ENCODE measurements at places on chromosomes 3 and 15.

DNA sequence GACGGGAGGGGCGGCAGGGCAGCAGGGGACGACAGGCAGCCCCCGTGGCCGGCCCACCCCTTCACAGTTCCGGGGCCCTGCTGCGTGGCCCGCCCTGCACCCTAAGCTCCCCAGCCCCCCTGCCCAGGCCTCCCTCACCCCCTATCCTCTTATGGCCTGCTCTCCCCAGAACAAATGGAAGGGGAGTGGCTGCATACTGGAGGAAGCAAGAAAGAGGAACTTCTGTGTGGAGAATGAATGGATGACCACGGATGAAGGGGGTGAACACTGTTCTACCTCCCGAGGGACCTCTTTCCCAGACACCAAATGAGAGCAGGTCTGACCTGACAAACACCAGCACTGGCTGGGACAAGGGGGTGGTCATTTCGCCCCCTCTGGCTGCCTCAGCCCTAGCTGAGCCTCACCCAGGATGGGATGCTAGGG, 25.0 kb downstream of the SEC61A1 start:
- ATAC-seq, result peak; percentile 1

DNA sequence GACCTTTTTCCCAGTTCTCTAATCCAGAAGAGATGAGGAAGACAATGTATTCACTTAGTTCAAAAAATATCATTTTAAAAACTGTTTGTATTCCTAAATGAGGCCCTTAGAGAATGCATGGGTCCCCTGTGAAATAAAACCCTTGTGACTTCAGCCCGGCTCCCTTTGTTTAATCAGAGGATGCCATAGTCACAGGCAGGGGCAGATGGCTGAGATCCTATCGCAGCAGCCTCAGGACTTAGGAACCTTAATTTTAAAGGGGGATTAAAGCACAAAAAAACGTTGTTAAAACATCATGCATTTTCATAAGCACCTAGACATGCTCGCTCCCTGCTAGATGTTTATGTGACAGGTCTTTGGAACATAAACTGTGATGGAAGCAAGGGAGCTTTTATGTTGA, 176.6 kb downstream of the IL20RB start:
- no peak for ATAC-seq

DNA sequence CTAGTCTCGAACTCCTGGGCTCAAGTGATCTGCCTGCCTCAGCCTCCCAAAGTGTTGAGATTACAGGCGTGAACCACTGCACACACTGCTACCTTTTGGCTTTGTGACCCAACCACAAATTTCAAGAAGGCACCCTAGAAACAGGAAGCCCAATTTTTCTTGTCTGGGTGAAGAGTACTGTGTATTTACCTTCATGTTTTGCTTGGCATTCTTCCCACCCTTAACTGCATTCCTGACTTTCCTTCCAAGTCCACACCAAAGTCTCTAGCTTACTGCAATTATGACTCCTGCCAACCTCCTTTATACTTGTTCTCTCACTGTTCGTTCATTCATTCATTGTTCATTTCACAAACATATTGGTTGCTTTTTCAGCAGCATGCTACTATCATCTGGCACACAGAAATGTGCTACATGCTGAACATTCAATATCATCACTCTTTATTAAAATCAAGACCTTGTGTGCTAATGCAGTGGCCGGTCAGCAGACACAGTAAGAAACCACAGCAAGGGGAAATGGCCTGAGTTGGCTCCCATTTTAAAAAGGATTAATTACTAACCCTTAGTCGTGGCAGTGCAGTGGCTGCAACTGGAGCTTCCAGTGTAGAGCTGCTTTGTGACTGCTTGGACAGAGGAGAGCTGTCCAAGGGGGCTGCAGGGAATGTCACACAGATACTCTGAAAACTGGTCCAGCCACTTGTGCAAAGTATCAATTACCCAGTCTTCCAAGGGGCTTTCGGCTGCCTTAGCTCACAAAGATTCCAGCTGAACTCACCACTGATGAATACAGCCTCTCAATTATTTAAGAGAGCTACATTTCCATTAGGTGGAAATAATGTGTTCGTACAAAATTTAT, 94.0 kb downstream of the ETFA start:
- no peak for ATAC-seq

GRCh38 chr15:38721568-38721945, 156.9 kb upstream of the RASGRP1 start:
- no peak for ATAC-seq

GRCh38 chr3:113105093-113105449, 106.3 kb upstream of the BOC start:
- ATAC-seq, result no peak

DNA sequence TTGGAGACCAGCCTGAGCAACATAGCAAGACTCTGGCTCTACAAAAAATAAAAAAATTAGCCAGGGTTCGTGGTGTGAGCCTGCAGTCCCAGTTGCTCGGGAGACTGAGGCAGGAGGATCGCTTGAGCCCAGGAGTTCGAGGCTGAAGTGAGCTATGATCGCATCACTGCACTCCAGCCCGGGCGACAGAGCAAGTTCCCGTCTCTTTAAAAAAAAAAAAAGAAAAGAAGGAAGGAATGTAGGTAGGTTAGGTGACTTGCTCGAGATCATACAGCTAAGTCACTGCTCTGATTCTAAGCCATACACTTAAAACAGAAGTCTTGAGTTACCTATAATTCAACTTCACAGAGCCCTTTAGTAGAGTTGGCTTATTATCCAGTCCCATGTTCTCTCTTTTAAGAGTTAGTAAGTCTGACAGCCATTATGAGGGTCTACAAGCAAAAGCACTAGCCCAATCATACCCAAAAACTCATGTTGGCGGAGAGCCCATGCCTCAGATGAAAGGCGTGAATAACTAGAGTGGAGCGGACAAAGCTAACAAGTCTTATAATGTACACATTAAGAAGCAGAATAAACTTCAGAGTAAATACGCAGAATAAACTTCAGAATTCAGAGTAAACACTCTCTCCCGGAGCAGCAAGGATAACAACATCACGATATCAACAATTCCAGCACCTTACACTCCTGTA, 768 bp downstream of the AAGAB start:
- no peak for ATAC-seq

DNA sequence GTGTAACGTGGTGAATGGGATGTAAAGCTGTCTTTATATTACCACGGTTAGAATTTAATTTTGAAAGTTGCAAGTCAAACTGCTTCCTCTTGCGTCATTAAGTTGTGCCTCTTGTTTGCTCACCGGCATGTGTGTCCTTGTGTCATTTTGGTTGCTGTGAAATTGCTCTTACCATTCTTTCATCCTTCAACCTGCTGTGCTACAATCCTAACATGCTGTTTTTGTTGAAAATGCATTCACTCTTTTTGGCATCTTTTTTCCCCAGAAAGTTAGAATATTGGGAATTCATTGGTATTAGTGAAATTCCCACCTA, 164.7 kb downstream of the PGPEP1L start:
- no peak for ATAC-seq

DNA sequence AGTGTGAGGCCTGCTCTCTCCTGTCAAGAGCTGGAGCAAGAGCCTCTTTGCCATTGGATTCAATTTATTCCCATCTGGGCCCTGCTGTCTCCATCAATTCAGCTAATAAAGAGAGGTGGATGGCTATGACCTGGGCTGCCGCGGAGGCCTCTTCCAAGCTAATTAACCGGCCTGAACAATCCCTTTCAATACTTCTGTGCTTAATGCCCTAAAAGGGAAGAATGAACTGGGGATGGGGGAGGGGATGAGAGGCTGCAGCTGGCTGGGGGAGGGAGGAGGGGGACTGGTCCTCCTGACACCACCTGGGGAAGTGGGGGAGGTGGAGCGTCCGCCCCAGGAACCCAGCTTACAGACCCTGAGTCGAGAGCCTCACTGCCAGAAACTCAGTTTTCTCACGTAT, 33.4 kb upstream of the PRR23E start:
- ATAC-seq, result no peak

GRCh38 chr3:112046599-112046998, 12.1 kb downstream of the TMPRSS7 start:
- no peak for ATAC-seq

DNA sequence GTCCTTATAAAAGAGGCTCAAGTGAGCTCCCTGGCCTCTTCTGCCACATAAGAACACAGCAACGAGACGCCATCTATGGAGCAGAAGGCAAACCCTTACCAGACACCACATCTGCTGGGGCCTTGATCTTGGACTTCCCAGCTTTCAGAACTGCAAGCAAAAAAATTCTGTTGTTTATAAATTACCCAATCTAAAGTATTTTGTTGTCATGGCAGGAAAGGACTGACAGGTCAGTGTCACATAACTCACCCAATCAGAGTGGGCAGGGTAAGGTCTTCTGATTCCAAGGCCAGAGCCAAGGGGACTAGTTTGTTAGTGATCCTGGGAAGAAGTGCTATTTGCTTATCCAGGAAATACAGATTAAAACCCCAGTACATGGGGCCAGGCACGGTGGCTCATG, 98.9 kb downstream of the HMG20A start:
- no peak for ATAC-seq

DNA sequence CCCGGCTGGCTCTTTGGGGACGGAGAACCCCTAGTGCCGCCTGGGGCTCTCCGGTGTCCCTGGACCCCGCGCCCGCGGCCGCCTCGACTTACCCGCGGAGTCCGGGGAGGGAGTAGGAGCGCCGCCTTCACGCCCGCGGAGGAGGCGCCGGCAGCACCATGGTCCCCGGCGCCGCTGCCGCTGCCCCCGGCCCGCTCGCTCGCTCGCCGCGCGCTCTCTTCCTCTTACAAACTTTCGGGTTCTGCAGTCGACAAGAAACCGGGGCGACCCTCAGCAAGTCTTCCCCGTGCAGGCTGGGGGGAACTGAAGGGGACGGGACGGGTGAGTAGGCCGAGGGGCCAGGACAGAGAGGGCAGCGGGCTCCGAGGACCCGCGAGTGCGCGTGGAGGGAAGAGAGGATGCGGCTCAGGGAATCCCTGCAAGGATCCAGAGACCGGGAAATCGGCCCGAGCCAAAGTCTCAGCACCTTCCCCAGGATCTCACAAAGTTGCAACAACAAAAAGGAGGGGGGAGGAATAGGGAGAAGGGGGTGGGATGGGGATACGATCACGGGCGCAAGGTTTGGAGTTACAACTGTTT, 2.0 kb downstream of the FOXP1 start:
- no peak for ATAC-seq

DNA sequence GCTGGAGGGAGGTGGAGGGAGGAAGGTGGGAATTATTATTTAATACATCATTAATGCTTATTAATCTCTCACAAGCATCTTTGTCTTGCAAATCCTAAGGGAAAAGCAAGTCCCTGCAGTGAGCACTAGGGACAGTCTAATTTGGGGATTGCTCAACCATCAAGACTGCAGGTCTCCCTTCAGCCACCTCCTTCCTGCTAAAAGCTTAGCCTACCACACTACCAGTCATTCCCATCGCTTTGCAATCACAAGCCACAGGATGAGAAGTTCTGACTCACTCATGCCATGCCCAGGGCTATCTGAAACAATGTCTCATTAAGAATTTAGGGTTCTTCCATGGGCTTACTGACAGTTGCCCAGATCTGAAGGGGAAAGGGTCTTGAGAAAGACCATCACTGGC, 51.0 kb upstream of the EIF1B start:
- no peak for ATAC-seq

- ATAC-seq, result no peak
Measured at GRCh38 chr3:85801955-85802354, 843.2 kb downstream of the CADM2 start.

GRCh38 chr3:118977671-118978392, 56.8 kb downstream of the IGSF11 start:
- ATAC-seq, result no peak

DNA sequence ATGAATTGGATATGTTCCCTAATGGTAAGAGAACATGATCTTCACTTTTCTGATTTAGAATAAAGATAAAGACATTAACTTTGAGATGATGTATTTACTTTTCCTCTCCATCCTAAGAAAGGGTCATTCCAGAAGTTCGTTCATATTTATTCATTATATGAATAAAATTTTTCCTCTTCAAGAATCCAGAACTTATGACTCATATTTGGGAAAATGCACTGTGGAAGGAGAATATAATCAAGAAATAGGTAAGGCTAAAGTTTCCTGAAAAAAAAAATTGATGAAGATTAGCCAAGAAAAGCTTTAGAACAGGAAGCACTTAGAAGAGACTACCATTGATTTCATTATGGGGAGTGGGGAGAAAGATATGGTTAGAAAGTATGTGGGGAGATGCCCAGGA, 36.5 kb upstream of the CBLB start:
- no peak for ATAC-seq

Data from activated CD4-positive, CD25-positive, alpha-beta regulatory T cell treated with anti-CD3 and anti-CD28 coated beads, Interleukin-2, amount 50 U/mL, for 24 hours (primary cell).